ENCODE measurements at places on chromosomes 5 and 9. TPM values are rescaled to one million over a fixed set of nuclear protein-coding genes. Genes with fewer than 3 reads are reported as not detected.

Gene LCN2
- total RNA-seq = not detected

Gene NPM1
- total RNA-seq = 4,890 TPM

Gene GNAQ
- 22.7 TPM for total RNA-seq

Gene ALG2
- total RNA-seq = 27.3 TPM

Gene ARHGEF39
- total RNA-seq = 18.7 TPM

DNA sequence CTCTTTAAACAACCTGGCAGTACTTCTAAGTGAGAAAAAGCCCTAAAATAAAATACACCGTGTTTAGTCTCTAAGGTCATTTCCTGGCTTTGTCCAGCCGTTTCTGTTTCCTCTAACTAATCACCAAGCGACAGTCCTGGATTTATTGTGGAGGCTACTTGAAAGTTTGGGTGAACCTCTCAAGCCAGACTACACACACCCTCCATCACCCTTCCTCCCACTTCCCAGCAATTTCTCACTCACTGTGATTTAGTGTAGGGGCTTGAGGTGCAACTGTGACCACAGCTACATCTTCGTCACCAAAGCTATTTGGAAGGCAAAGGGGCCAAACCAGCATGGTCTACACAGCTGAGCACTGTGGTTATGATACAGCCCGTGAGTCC, 240.0 kb upstream of the SLC24A2 start:
- DNase-seq = no peak
- no peaks in the 10 kb centered on the region for H3K36me3 ChIP-seq
- H3K27me3 ChIP-seq = no peaks in the 10 kb centered on the region
- peaks cover 6% of the 10 kb centered on the region for H3K4me1 ChIP-seq
- no peak overlapping the region for H3K27ac ChIP-seq
- no peak overlapping the region for H3K4me3 ChIP-seq

DNA sequence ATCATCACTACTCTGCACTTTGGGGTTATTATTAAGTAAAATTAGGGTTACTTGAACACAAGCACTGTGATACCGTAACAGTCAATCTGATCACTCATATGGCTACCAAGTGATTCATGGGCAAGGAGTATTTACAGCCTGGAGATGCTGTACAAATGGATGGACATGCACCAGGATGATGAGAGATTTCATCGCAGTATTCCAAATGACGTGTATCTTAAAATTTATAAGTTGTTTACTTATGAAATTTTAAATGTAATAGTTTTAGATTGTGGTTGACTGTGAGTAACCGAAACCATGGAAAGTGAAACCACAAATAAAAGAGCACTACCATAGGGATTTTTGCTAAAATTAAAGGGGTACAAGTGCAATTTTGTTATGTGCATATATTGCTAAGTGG, 462.2 kb upstream of the PTGER4 start:
- DNase-seq = no peak
- peaks cover 18% of the 10 kb centered on the region for H3K4me1 ChIP-seq
- H3K27ac ChIP-seq = no peak overlapping the region

GRCh38 chr5:161138751-161139455, 286.9 kb upstream of the ATP10B start:
- DNase-seq = no peak
- no peak overlapping the region for H3K4me3 ChIP-seq
- H3K36me3 ChIP-seq = no peaks in the 10 kb centered on the region
- H3K27me3 ChIP-seq = no peaks in the 10 kb centered on the region
- no peak overlapping the region for H3K27ac ChIP-seq

DNA sequence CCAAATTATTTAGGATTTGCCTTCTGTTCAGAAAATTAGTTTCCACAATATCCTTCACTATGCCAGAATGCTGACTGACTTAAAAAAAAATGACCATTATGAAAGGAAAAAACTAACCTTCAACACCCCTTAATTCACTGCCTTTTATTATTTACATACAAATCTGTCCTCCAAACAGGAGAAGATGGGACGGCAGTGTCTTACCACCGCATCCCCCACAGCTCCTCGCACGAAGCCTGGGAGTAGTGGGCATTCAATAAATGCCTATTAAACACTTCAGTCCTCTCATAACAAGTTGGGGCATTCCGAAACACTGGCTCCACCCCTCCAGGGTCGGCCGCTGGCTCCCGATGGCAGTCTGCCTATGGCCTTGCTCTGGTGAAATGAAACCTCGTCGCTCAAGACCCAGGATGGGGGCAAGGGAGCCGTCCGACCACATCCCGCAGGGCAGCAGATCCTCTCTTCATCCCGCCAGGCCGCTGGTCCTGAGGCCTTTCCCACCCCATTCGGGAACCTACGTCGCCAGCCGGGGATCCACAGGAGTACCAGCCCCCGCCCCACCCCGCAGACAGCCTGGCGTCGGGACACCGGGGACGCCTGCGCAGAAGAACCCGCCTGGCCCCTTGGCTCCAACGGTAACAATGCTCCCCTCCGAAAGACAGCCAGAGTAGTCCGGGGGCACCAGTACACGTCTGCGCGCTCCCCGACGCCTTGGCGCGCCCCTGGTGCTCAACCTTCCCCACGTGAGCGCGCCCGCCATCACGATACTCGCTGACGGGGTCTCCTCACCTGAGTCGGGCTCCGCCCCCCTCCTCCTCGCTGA, 613 bp downstream of the ZBTB5 start:
- H3K27me3 ChIP-seq = no peaks in the 10 kb centered on the region
- DNase-seq = peak; percentile 93
- H3K27ac ChIP-seq = peak overlapping the region; percentile 98
- H3K4me3 ChIP-seq = peak overlapping the region; percentile 97
- peaks cover 12% of the 10 kb centered on the region for H3K36me3 ChIP-seq
- H3K4me1 ChIP-seq = peaks cover 32% of the 10 kb centered on the region

- H3K27me3 ChIP-seq = no peaks in the 10 kb centered on the region
- no peaks in the 10 kb centered on the region for H3K36me3 ChIP-seq
- H3K4me1 ChIP-seq = peaks cover 16% of the 10 kb centered on the region
- peak; percentile 84 for DNase-seq
- peak overlapping the region; percentile 49 for H3K27ac ChIP-seq
Observed at GRCh38 chr5:150458802-150459557, 9.4 kb upstream of the RPS14 start.

GRCh38 chr5:39578887-39579497, 154.2 kb upstream of the DAB2 start:
- peaks cover 7% of the 10 kb centered on the region for H3K4me1 ChIP-seq
- H3K4me3 ChIP-seq = no peak overlapping the region
- H3K36me3 ChIP-seq = no peaks in the 10 kb centered on the region
- no peak for DNase-seq
- no peak overlapping the region for H3K27ac ChIP-seq

DNA sequence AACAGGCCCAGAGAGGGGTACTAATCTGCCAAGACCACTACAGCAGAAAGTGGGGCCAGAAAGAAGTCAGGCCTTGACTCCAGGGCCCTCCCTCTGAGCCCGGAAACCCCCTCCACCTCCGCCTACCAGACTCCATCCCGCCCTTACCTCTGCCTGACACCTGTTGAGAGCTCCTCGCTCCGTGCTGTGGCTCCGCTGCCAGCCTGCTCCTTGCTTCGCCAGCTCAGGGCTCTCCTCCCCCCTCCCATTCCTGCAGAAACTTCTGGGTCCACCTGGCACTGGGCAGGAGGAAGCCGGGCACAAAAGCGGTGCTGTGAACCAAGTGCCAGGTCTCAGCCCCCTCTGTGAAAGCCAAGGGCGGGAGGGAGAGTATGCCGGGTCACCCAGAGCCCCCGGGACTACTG, 6.4 kb upstream of the ST6GALNAC6 start:
- peak overlapping the region; percentile 97 for H3K27ac ChIP-seq
- peaks cover 19% of the 10 kb centered on the region for H3K36me3 ChIP-seq
- H3K27me3 ChIP-seq = no peaks in the 10 kb centered on the region
- peak overlapping the region; percentile 85 for H3K4me3 ChIP-seq
- peak; percentile 74 for DNase-seq

DNA sequence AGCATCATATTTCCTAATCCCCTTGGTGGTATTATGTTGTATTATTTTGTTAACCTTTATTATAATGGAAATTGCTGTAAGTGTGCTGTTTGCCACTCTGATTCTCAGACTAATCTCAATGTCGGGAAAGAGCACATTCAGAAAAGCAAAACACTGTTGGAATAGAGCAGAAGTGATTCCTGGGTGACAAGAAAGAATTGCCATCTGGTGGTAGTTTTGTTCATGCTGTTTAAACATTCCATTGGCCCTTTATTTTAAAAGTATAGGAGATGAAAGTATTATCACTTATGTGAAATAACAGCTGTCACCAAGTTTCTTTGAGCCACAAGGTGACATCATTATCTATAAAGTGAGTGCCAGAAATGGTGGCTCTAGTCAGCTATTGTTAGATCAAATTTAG, 301.3 kb upstream of the SGCD start:
- DNase-seq = no peak
- H3K27ac ChIP-seq = no peak overlapping the region
- H3K4me1 ChIP-seq = peaks cover 3% of the 10 kb centered on the region
- H3K36me3 ChIP-seq = no peaks in the 10 kb centered on the region

DNA sequence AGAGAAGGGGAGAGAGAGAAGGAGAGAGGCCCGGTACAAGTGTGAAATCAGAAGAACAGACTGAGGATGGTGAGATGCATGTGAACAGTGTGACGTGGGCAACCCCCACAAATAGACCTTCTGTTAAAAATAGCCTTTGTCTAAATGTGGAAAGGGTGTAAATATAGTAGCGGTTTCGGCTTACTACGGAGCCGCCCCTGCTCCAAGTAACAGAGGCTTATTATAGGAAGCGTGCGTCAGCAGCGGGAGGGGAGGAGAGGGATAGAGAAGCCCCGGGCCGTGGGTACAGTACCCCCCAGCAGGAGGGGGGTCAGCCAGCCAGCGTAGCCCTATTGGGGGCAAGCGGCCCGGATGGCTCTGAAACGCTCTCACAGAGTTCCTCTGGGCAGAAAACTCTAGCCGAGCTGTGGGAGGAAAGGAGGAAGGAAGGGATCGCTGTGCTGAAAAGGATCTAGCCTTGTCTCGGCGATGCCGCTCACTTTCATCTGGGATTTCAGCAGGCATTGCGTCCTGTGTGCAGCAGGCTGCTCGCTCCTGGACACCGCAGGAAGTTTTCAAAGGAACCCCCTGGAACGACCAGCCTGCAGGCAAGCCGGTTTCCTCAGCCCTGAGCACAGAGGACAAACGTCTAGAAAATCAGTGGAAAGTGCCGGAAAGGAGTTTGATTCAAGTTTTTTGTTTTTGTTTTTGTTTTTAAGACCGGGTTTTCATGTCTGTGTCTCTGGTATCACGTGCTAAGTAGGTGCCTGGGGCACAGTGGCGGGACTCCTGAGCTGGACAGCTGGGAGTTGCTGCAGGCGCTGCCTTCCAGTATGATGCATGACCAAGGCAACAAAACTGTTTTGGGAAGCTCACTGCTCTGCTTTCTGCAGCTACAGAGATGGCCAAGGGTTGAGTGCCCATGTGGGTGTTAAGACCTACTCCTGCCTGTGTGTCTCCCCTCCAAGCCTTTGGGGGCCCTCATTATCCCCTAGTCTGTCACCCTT, 146.6 kb downstream of the SEC61B start:
- peaks cover 41% of the 10 kb centered on the region for H3K27me3 ChIP-seq
- peak; percentile 11 for DNase-seq
- H3K4me3 ChIP-seq = peak overlapping the region; percentile 18
- no peaks in the 10 kb centered on the region for H3K36me3 ChIP-seq

DNA sequence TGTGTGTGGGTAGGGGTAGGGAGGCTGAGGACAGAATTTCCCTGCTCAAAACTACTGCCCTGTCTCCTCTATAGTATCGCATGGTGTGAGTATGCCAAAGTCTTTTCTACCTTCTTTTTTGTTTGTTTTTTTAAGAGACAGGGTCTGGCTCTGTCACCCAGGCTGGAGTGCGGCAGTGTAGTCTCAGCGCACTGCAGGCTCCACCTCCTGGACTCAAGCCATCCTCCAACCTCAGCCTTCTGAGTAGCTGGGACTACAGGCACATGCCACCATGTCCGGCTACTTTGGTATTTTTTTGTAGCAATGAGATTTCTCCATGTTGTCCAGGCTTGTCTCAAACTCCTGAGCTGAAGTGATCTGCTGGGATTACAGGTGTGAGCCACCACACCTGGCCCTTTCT, 2.5 kb downstream of the SRP19 start:
- no peak for DNase-seq
- peaks cover 37% of the 10 kb centered on the region for H3K4me1 ChIP-seq
- peaks cover 34% of the 10 kb centered on the region for H3K36me3 ChIP-seq
- H3K4me3 ChIP-seq = peak overlapping the region; percentile 94
- H3K27me3 ChIP-seq = no peaks in the 10 kb centered on the region

GRCh38 chr5:140795259-140795641, 598 bp downstream of the PCDHA2 start:
- peaks cover 18% of the 10 kb centered on the region for H3K36me3 ChIP-seq
- no peak for DNase-seq
- no peaks in the 10 kb centered on the region for H3K4me1 ChIP-seq
- H3K27ac ChIP-seq = no peak overlapping the region
- H3K4me3 ChIP-seq = no peak overlapping the region
